K562 (cell line): ENCODE measurements at places on chromosomes 7 and 10.

DNA sequence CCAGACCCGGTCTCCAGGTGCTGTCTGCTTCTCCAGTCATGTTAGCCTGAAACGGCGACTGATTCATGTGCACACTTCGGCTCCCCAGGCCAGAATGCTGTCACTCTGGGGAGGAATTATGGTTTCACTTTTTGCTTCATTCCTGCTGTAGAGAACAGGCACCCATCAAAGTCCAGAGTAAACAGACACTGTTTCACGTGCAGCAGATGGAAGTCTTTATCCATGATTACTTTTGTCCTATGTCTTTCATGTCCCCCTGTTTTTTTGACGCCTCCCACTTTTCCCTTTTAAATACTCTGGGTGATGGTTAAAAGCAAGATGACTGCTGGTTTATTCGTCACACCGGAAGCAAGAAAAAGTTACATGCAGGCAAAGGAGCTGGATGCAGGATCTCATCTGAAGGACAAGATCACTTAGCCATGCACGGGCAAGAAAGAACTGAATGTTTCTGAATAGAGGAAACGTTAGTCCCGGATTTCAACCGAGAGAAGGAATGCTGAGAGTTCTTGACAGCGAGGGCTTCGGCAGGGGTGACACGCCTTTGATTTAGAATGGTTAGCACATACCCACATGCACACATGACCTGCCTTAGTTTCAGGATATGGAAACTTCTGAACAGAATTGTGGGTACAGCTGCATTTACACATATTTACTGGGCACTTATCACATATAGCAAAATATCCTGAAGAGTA, 250.0 kb upstream of the KLF6 start:
- DNase-seq = no peak

GRCh38 chr10:124381011-124381611, 37.6 kb downstream of the OAT start:
- no peak for DNase-seq

DNA sequence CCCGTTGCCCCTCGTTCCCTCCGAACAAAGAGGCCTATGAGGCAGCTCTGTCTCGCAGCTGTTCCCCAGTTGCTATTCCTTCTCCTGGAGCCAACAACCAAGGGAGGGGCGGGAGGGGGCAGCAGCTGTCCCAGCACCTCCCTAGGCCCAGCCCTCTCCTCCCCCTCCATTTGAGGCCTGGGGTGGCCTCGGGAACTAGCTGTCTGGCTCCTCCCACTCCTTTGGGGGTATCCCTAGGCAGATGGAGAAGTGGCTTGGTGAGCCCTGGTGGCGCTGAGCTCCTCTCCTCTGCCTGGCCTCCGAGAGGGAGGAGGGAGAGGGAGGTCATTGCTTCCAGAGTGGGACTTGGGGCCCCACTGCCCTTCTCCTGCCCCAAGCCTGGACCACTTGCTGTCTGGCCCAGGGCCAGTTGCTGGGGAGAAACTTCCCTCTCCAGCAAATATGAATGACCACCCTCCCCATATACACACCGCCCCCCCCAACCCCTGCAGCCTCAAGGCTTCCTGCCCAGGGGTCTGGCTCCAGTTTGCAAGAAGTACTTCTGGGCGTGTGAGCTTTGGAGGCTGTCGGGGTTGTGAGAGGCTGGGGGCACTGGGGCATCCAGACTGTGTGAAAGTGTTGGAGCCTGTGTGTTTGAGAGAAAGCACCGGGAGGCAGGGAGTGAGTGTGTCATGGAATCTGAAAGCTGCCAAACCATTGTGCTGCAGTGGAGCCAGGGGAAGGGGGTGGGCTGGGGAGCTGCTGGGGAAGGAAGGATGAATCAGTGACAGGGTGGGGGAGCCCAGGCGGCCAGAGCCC, 3.1 kb downstream of the FLNC start:
- peak; percentile 92 for DNase-seq

GRCh38 chr7:18724318-18724717, 228.8 kb downstream of the HDAC9 start:
- no peak for DNase-seq

- no peak for DNase-seq
Measured at GRCh38 chr7:114007386-114007785, 88.6 kb upstream of the PPP1R3A start.

DNA sequence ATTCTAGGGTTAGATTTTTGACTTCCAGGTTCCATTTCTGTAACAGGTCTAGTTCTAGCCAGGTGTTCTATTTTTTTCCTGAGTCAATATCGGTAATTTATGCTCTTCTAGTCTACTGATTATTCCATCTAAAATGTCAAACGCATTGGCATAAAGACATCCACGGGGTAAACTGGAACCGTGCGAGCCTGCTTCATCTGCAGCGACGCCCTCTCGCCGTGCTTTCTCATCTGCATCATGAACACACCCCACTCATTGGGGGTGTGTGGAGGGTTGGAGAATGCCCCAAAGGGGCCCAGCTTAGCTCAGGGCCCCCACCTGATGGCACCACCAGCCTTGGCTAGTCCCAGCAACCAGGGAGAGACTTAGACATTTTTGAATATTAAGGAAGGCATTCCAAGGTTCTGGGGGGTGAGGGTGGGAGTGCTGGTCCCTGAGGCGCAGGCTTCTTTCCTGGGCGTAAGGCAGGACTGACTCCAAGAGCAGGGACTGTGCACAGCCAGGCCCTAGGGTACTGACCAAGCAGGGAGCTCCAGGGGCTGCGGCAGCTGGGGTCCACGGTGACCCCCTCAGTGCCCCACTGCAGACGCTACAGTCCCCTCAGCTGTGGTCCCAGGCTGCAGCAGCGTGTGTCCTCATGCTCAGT, 12.9 kb upstream of the CRYGN start:
- DNase-seq = no peak

DNA sequence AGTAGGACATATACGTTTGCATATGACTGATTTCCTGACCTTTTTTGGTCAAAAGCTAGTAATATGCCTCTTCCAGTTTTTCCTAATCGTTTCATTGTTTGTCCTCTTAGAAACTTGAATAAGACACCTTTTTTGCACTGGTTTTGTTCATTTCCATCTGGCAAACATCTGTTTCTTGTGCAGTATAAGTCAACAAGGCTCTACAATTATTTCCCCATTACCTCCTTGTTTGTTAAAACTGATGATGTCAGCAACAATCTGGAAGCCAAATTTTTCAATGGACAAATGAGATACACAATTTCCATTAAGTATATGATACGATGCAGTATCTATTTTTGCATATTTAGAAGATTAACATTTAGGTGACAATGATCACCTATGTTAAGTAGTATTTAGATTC, 148.8 kb downstream of the NRBF2 start:
- DNase-seq = no peak

- no peak for DNase-seq
Measured at GRCh38 chr10:7258948-7259523, 151.8 kb downstream of the SFMBT2 start.

DNA sequence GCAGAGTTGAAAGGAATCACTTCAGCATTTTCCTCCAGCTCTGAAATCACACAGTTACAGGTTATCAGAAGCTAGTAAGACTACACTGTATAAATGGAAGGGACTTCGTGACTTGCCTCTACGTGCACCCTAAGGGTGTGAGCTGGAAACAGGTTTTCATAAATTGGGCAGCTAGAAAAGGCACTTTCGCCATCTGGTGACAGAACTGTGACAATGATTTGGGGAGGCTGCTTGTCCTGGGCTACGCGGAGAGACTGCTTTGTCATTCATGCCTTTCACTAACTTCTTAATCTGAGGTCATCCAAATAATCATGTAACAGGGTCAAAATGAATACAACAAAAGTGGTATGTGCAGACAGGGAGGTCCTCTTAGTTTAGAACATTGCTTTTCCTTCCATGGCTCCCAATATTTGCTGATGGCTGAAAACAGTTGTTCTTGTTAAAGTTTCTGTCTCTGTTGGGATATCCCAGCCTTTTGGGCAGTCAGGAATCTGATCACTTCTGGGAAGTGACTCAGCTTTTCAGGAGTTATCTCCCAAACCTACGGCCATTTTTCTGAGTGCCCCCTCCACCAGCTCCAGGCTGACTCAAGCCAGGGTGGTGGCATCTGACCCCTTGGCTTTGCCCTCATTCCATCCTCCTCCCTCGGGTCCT, 17.8 kb downstream of the VWC2 start:
- peak; percentile 7 for DNase-seq

DNA sequence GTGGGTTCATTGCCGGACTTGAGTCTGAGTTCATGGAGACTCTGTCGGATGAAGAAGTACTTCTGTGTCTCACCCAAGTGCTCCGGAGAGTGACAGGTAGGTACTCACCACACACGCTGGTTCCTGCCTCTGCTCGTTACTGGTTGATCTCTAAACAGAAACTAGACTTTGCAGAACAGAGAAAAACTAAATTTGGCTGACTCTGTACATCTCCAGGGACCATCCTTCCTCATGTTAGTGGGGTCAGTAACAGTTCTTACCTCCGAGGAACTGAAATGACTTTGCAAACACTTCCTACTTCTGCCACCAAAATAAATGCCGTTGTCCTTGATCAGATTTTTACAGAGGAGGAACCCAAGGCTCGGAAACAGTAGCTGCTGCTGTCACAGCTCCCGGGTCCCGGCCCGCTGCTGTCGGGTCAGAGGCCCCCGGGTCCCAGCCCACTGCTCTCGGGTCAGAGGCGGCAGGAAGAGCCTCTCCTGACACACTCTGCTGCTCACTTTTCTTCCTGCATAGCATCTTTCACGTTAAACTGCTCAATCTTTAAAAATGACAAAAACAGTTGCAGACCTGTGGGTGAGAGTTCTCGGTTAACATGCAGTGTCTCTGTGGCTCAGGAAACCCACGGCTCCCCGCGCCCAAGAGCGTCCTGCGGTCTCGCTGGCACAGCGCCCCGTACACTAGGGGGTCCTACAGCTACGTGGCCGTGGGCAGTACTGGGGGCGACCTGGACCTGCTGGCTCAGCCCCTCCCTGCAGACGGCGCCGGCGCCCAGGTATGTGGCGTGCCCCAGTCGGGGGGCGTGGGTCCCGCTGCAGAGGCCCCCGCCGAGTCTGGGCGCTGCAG, 4.8 kb upstream of the MTG1 start:
- peak; percentile 66 for DNase-seq

GRCh38 chr10:102460836-102461186, 9.5 kb upstream of the C10orf95 start:
- no peak for DNase-seq

DNA sequence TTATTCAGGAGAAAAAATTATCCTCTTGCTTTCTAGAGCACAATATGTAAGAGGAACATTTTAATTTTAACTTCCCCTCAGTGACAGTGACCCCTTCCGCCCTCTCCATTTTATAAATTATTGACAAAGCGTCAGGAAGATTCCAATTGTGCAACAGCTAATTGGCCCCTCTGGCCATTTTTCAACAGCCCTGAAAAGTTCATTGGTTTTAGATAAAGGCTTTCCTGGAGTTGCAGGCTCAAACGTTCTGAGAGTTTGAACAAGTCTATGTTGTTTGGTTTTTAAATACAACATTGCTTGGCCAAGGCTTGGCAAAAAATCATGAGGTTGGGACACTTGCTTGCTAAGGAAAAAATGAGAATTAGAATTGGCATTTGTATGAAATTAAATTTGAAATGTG, 422.2 kb upstream of the ANKRD30A start:
- no peak for DNase-seq

- no peak for DNase-seq
Measured at GRCh38 chr7:33766405-33766804, 138.9 kb upstream of the BMPER start.

GRCh38 chr10:110947061-110947595, 27.7 kb downstream of the SHOC2 start:
- DNase-seq = no peak

- no peak for DNase-seq
Measured at GRCh38 chr10:23694921-23695824, 256.3 kb downstream of the OTUD1 start.

- DNase-seq = no peak
Measured at GRCh38 chr10:78335691-78336401, 302.2 kb downstream of the RPS24 start.

DNA sequence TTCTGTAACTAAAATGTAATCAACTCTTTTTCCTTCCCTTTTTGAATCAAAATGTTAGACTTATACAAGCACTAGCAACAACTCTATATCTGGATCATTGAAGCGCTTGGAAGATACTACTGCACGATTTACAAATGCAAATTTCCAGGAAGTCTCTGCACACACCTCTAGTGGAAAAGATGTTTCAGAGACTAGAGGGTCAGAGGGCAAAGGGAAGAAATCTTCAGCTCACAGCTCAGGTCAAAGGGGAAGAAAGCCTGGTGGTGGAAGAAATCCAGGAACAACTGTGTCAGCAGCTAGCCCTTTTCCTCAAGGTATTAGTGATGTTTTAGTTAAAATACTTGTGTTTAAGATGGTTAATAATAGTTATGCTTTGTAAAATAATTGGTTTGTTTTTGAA, 136.4 kb downstream of the MLLT10 start:
- no peak for DNase-seq

DNA sequence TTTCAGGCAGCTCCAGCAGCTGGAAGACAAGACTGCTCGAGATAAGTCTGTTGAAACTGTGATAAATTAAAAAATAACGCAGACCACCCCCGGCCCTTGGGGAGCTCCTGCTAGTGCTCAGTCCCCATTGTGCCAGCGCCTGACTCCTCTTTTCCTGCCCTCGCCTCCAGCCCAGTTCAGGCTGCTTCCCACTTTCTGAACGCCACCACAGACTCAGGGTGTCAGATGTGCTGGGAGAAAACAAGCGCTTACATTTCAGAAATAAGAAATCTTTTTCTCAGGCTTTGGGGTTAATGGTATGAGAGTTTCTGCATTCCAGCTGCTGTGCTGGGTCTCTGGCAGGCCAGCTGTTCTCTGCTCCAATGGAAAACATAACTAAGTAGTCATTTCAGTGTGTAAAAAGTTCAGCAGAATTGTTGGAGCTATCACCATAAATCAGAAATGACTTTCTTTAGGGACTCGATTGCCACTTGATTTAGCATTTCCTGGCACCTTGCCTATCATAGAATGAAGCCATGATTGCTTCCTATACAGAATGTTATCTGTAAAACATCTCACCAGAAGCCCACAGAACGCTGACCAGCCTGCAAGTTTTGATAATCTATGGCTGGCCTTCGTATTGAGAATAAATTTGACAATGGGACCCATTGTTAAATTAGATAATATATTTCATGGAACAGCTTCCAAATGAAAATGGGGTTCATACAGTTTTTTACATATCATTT, 257.0 kb upstream of the ZNF32 start:
- DNase-seq = no peak

GRCh38 chr7:90579181-90579688, 16.9 kb upstream of the CDK14 start:
- no peak for DNase-seq

DNA sequence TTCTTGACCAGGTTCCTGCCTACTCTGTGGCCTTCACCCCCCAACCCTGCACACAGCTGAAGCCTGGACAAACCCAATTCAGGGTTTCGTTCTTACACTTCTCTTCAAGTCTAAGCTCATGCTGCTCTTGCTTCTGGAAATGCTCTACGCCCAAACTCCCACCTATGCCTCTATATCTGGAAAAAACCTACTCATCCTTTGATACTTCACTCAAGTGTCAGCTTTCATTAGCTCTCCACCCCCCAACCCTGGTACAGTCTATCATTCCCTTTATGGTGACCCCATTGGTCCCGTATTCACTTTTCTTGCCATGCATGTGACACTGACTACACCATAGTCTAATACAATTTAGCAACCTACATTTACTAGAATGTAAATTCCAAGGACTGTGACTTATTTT, 220.9 kb upstream of the PLXNA4 start:
- DNase-seq = no peak
